Stimulated activated CD4-positive, alpha-beta T cell treated with anti-CD3 and anti-CD28 coated beads, TNF-alpha, amount 100 ng/mL, for 1 hour (primary cell): ENCODE measurements at places on chromosomes 12 and 14.

DNA sequence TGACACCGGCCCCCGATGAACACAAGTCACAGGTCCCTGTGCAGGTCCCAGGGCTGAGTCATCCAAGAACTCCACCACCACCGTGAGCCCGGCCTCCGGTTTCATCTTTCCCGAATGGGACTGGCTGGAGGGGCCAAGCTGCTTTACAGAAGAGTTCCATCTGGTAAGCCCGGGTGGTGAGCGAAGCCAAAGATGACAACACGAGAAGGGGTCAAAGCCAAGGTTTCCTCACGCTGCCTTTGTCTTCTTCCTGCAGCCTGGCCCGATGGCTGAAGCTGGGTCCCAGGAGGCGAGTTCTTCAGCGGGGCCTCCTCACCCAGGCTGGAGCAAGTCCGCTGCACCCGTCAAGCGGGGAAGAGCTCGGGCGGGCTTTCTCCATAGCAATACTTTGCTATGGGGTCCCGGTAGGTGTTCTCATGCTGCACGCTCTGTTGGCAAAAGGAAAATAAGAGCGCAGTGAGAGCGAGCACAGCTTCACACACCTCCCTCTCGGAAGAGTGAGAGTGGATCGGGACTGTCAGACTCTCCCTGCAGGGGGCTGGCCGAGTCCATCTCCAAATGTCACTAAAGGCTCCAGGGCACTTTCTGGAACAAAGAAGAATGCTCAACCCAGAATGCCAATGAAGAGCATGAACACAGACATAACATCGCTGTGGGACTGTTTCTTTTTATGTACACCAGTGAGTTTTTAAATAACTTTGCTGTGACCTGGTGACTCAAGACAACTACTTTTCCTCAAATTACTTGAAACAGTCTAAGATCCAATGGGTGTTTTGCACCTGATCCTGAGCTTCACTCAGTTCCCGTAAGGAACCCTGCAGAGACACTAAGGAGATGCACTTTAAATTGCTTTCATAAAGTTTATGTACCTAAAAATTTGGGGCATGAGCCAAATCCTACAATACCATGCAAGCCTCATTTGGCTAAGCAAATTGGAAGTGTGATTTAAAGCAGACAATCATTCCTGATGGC lies 20.1 kb downstream of the SPRING1 start:
- no peak for DNase-seq

- DNase-seq: no peak
These were observed 1.2 kb upstream of the BMAL2 start for GRCh38 chr12:27331291-27331926.

- no peak for DNase-seq
These were observed 23.9 kb downstream of the STX2 start for GRCh38 chr12:130815028-130815741.

DNA sequence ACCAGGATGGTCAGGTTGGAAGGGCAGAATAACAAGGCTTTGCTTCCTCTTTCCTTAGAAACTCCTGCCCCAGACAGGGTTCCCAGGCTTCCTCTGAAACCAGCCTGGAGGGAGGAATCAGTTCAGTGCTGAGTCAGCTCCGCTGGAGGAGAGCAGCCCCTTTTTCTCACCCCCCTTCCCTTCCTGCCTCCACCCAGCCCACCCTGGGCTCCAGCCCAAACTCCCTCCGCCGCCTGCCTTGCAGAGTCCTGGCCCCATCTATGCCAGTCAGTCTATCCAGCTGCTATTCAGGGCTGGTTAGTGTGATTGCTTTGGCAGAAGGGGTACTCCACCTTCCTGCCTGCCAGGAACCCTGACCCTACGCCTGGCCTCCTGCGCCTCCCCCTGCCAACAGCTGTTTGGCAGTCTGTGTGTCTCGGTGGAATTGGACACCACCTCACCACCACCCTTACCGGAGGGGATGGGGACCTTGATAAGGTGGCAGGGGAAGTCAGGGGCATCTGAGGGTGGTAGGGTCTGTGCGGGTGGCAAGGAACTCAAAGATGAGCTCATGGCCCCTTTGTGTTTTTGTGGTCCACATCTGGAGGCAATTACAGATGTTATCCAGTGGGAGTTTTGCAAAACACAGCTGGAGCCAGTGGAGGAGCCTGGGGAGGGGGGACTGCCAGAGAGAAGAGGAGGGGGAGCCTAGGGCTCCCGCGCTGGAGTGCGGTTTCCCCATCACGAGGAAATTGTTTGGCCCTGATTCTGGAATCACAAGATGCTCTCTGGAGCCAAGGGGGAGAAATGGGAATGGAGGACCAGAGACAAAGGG lies 12.2 kb downstream of the MMP14 start:
- DNase-seq: no peak

- no peak for DNase-seq
These were observed 151.5 kb downstream of the PLXNC1 start for GRCh38 chr12:94299846-94300245.

DNA sequence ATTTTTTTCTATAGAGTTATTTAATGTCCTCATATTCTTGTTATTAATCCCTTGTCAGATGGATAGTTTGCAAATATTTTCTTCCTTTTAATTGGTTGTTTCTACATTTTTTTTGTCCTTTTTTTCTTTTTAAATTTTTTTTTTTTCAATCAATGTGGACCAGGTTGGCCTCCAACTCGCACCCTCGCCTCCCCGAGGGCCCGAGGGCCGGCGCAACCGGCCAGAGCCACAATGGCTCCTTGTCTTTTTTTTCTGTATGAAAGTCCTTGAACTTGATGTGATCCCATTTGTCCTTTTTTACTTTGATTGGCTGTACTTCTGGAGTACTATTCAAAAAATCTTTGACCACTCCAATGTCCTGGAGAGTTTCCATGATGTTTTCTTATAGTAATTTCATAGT lies 17.7 kb upstream of the SLCO1B1 start:
- no peak for DNase-seq

GRCh38 chr14:38309522-38310277 lies 53.8 kb upstream of the CLEC14A start:
- no peak for DNase-seq

GRCh38 chr12:94614288-94614721 lies 36.1 kb downstream of the TMCC3 start:
- DNase-seq: no peak

- no peak for DNase-seq
These were observed 1072.5 kb upstream of the ATXN7L3B start for GRCh38 chr12:73465106-73465505.

GRCh38 chr14:20609215-20610001 lies 18.2 kb upstream of the RNASE12 start:
- DNase-seq: peak; percentile 44

- DNase-seq: no peak
These were observed 5.6 kb downstream of the NFYB start for GRCh38 chr12:104132351-104132956.
